Fibroblast of gingiva (primary cell): ENCODE measurements at places on chromosomes 1 and 21.
A peak's percentile ranks its signal among the peaks of the same experiment; 100 is the strongest.

GRCh38 chr1:228515200-228515834, 28.1 kb downstream of the RNF187 start:
- DNase-seq, result peak; percentile 28

- DNase-seq, result no peak
Measured at GRCh38 chr1:98221923-98222322, 301.1 kb upstream of the DPYD start.

- DNase-seq, result no peak
Measured at GRCh38 chr1:160708801-160709200, 2.8 kb downstream of the CD48 start.

DNA sequence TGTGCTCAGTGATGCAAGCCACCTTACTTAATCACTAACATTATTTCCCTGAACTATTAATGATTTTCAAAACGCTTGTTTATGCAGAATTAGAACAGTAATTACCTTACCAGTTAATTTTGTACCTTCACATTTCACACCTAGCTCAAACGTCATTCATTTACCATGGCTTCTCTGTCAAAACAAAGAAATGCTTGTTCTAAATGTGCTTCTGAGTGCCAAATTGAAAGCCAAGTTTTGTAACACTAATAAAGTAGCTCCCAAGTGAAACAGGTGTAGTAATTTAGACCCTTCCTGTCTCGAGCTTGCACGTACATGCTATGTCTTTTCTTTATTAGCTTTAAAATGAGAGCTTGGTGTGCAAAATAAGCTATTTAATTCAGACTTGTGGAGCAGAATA, 533.7 kb upstream of the PKN2 start:
- no peak for DNase-seq

DNA sequence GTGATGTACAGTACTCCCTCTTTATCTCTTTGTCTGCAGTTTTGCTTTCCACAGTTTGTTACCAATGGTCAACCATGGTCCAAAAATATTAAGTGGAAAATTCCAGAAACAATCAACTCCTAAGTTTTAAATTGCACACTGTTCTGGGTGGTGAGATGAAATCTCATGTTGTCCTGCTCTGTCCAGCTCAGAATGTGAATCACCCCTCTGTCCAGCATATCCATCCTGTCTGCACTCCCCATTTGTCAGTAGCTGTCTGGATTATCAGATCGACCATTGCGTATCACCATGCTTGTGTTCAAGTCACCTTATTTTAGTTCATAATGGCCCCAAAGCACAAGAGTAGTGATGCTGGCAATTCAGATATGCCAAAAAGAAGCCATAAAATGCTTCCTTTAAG, 118.2 kb upstream of the PDE4B start:
- no peak for DNase-seq

DNA sequence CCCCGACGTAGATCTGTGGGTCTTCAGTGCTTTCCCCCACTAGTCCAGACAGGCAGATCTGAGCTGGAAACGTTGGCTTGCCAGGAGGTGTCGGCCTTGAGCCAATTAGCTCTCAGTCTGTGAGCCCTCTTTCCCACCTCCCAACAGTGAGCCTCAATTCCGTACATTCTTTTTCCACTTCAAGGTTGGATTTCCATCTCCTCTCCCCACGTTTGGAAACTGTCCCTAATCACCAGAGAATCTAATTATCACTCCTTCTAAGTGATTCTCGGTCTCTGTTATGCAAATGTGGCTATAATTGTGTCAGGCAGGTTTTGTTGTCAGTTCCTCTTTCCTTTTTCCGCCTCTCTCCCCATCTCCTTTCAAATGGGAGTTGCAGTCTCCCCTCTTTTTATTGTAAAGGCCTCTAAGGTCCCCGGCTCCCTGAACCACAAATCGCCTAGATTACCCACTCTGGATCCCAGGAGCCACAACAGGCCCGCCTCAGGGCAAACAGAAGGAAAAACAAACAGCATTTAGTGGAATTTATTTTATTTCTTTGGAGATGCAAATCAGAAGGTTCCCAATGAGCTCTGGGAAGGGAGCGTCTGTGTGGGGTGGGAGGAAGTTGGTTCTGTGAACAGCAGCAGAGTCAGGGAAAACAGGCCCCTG, 29.4 kb upstream of the LRRN2 start:
- no peak for DNase-seq

DNA sequence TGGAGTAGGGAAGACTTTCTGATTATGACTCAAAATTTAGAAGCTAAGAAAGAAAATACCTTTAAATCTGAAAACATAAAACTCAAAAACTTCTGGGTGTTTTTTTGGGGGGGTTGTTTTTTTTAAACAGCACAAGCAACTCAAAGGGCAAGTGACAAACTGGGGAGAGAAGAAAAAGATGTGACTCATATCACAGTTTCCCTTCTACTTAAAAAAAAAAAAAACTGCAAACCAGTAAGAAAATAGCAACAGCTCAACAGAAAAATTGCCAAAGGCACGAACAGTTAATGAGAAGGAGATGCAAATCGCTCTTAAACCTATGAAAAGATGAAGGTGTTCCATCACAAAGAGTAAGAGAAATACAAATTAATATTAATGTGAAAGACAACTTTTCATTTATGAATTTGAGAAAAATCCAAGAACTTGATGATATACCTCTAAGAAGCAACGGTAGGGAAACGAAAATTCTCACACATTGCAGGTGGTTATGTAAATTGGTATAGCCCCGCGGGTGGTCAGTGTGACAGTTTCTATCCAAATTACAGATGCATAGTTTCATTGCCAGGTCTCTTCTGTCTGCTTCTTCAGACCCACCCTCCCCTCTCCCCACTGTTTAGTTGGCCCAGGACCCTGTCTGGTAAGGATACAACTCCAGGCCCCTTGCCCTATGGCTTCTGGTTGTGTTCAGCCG, 9.0 kb downstream of the IFNAR2 start:
- no peak for DNase-seq

DNA sequence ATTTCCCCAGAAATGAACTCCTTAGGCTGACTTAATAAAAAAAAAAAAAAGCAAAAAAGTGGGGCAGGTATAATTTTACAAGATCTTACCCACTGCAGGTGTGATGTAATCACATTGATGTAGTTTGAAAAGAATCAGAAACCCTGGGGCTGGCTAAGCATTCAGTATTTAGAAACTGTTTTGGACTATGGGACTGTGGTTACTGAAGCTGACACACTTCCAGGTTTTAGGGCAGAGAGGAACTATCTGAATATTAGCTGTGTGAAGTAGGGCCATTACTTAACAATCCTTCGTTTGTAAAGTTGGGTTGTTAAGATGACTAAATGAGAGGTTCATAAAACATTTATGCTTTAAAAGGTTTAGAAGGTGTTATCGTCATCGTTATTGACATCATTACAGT, 165.3 kb downstream of the FASLG start:
- DNase-seq, result peak; percentile 30

- DNase-seq, result no peak
Measured at GRCh38 chr1:27216466-27216865, 18.0 kb upstream of the WDTC1 start.

GRCh38 chr1:23957096-23957495, 2.5 kb upstream of the PNRC2 start:
- DNase-seq, result no peak

DNA sequence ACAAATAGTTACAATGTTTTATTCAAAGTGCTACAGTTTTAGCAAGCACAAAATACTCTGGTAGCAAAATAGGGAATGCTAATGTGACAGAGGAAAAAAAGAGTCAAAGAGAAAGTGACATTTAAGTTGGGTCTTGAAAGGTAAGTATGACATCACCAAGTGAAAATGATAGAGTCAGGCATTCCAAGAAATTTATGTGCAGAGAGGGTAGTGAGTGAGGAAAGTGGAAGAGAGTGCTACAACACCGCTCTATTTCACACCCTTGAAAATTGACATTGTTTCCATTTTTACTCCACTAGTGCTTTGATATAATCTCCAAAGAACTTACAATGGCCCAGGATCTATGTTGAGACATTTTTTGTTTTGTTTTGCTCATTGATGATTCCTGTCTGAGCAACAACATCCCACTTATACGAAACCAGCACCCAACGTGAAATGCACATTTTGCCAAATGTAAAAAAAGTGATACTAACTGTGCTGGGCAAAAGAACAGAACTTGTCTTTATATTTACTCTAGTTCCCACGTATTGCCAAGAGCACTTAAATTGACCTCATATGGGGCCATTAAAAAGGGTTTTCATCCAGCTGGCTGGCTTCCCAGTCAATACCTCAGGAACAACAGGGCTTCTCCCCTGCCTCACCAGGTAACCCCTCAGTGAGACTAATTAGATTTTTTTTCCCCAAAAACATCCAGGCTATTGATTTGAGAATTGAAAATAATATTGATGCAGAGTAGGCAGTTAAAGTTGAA, 206.3 kb upstream of the NR5A2 start:
- DNase-seq, result no peak

GRCh38 chr1:219465212-219466093, 147.5 kb downstream of the ZC3H11B start:
- DNase-seq, result peak; percentile 57

- no peak for DNase-seq
Measured at GRCh38 chr21:31395791-31396190, 51.7 kb upstream of the TIAM1 start.

DNA sequence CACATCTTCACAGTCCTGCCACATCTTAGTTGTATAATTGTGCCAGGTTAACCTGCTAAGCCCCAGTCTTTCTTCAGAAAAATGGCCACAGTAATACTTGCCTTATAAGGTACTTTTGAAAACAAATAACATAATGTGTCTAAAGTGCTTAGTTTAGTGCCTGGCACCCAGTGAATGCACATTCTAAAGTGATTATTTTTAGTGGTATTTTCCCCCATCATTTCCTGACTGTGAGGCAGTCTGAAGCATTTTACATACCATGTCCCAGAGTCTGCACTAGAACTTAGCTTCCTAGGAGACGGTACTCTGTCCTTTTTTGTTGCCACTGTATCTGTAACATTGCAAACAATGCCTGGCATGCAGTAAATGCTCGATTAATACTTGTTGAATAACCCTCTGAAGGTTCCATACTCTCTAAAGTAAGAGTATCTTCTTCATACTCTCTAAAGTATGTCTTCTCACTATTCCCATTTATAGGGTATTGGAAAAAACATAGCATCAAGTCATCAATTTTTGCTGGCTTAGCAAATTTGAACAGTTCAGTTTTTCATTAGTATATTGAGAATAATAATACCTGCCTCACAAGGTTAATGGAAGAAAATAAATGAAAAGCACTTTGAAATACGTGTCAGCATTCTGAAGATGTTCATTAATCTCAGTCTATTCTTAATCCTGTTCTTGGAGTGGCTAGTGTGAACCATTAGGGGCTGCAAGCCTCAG, 43.7 kb downstream of the FMO3 start:
- no peak for DNase-seq

DNA sequence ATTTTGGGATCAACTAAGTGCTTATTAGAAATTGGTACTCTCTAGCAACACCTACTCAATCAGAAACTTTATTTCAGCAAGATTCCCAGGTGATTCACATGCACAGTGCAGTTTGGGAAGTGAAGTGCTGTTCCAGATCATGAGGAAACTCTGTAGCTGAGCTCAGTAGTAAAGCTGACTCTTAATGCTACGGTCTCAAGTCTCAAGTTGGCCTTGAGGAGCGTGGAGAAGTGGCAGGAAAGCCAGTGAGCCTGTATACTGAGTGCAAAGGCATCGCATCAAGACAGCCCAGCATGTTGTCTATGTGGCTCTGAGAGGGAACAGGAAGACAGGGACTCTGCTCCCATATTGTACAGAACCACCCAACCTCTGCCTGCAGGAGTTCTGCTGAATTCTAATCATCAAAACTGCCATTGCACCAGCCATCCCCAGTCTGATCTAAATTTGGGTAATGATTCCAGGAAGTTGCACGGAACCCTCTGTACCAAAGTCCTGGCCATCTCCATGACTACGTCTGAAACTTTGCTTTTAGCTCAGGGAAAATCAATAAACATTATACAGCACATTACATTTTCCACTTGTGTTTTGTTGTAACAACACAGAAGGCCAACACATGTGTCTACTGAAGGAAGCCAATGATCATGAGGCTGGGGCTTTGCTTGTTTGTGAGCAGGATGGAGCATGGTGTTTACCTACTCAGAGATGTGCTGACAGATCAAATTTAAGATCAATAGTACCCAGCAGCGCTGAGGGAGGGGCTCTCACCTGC, 105.1 kb upstream of the TLR5 start:
- no peak for DNase-seq

- no peak for DNase-seq
Measured at GRCh38 chr1:79264285-79264684, 257.8 kb upstream of the ADGRL4 start.

DNA sequence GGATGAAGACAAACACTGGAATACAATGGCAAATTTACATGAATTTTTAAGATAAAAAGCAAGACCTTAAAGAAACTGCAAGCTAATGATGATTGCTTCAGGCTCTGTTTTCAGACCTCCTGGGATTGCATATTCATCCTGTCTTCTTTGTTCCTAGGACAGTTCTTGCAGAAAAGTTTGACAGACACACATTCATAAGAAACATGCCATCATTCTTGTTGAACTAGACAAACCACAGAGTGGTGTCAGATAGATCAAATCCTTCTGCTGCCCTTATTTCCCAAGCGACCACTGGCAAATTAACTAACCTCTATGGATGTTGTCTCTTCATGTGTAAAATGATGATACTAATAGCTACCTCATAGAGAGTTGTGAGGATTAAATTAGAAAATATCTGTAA, 181.3 kb downstream of the KCTD3 start:
- no peak for DNase-seq

GRCh38 chr1:51189421-51190073, 46.5 kb upstream of the RNF11 start:
- peak; percentile 69 for DNase-seq

DNA sequence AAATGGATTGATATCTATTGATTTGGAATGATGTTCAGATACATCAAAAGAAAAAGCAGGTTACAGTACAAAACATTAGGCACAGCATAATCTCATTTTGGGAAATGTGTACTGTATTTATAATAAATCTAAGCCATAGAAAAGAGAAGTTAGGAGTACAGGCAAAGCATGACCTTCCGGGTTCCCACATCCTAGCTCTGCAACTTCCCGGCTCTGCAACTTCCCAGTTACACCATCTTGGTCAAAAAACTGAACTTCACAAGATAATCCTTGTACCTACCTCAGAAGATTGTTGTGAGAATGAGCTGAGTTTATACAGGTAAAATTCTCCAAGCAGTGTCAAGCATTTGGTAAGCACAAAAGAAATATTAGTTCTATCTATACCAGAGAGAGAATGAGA, 21.7 kb upstream of the SLC44A3 start:
- DNase-seq, result no peak

DNA sequence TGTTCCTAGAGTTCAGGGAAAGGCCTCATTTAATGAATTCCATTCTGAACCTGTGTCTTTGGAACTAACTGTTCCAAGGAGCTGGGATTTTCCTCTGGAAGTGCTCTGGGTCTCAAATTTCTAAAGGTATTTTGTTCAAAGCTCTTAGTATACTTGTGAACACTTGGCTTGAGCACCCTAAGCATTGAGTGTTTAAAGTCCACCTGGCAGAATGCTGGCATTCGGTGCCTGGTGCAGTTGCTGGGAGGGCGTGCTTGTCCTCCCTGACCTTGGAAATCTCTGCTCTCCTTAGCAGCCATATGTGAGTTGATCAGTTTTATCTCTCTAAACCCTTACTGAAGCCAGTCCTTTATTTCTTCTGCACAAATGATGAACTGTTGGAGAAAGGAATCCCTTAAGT, 3.0 kb downstream of the MTARC2 start:
- DNase-seq, result no peak

GRCh38 chr1:117611894-117612483, 6.1 kb downstream of the TENT5C start:
- no peak for DNase-seq
